ENCODE measurements at places on chromosomes 11 and 22.

- no peak for DNase-seq
Measured at GRCh38 chr11:47483457-47483856, 34.5 kb upstream of the RAPSN start.

- no peak for DNase-seq
Measured at GRCh38 chr11:121669422-121669821, 216.7 kb upstream of the SORL1-AS1 start.

DNA sequence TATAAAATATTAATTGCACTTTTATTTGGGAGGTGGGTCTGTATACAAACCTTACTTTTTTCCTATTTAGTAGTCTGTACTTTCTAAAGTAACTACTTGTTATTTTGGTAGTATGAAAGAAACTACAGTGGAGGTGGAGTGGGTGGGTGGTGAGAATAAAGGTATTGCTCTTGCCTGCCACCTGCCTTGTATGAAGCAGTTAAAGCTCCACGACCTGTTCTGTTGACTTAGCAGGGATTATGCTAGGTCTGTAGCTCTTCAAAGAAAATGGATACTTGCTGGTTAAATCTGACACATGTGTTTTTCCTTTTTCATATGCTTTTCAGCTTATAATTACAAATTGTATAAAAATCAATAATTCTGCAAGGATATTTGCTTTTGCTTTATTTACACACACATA lies 111.9 kb downstream of the EHF start:
- no peak for DNase-seq

- no peak for DNase-seq
Measured at GRCh38 chr11:1480555-1481482, 5.8 kb downstream of the MOB2 start.

- DNase-seq, result no peak
Measured at GRCh38 chr11:91174193-91174592, 951.3 kb upstream of the CHORDC1 start.

DNA sequence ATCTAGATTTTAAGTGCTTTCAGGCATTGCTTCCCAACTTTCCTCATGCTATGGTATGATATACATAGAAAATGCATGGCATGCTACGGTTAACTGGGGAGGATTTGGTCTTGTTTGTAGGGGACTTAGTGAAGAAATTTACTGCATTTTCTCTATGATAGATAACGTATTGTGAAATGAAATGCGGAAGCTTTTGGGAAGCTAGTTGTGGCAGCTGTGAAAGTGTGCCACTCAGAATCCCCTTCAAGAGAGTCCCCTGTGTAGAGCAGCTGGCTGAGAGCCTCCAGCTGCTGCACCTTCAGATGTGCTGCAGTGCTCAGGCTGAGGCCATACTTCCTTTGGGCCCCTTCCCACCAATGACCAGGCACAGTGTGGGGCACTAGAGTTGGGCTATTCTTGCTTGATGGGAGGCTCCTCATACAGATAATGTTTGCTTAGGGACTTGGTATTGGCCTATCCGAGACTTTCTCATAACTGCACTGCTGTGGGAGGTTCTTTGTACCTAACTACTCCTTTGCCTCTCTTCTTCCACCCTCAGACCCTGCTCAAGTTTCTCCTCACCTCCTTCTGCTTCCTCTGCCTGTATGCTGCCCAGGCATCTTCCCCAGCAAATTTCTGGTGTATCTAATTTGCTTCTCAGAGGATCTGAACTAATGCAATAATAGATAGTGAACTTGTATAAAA lies 67.3 kb downstream of the HIPK3 start:
- no peak for DNase-seq

- no peak for DNase-seq
Measured at GRCh38 chr11:4481240-4481582, 1.2 kb upstream of the OR52K1 start.

DNA sequence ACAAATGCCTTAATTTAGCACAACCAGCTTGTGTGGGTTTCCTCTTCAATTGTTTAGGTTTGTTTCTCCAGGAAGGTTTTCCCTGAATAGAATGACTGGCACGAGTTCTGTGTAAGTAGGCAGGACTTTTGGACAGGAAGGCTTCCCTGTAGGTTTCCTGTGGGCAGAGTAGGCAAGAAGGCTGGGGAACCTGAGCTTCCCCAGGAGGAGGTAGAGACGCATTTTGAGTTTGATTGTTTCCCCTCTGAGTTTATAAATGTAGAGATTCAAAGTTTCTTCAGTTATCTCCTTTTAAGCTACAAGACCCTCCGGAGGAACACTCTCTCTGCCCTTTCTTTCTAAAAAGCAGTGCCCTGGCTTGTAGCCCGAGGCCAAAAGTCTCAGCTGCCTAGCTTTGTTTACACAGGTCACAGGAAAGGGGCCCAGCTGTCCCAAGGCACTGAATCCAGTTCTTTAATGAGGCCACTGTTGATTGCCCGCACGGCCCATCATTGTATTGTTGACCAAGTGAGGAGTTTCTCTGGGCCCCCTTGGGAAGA lies 66.6 kb upstream of the RDX start:
- DNase-seq, result no peak

- DNase-seq, result no peak
Measured at GRCh38 chr11:1536065-1536843, 35.8 kb downstream of the DUSP8 start.
